Endothelial cell (in vitro differentiated cells): ENCODE measurements at places on chromosomes 12 and 14.

DNA sequence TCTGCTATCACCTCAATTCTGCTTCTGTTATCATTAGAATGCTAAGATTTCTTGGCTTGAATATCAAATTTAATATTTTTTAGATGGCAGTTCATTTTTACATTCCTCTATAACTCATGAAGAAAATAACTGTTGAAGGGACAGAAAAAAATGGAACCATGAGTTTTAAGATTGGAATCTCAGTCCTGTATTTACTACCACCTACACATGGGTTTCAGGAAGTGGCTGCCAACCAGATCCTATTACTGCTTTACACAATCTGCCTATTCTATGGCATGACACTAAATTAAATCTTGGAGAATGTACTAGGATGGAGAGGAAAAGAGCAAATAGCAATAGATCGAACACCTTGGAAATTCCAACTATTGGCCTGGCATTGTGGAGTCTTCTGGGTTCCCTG, 140.8 kb downstream of the DUSP6 start:
- no peak for DNase-seq

GRCh38 chr12:130097798-130098255, 64.4 kb upstream of the FZD10 start:
- no peak for DNase-seq

GRCh38 chr12:75389061-75389460, 1.8 kb upstream of the GLIPR1L2 start:
- no peak for DNase-seq

- peak; percentile 28 for DNase-seq
These were observed 68.3 kb downstream of the SEC23A start for GRCh38 chr14:39034481-39035296.

DNA sequence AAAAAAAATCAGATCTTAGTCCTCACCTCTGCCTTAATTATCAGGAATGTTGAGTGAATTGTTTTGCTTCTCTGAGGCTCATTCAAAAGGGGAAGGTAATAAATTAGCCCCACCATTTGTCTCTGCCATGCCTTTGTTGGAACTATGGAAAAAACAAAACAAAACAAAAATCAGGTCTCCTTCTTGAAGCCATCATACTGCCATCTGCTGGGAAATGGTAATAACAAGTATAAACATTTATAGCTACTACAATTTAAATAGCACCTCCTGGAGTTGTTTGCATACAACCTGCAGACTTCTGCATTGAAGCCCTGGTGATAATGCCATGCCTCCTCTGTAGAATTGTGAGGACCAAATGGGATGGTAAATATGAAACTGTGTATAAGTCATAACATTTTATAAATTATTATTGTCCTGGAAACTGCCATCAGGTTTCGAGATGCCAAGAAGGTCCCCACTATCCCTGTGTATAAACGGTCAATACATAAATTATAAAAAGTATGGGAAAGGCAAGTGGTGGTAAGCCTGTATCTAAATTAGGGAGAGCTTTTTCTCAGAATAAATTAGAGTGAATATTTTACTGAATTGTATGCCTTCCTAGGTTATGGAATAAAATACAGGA, 87.2 kb upstream of the FGD4 start:
- DNase-seq = peak; percentile 10

DNA sequence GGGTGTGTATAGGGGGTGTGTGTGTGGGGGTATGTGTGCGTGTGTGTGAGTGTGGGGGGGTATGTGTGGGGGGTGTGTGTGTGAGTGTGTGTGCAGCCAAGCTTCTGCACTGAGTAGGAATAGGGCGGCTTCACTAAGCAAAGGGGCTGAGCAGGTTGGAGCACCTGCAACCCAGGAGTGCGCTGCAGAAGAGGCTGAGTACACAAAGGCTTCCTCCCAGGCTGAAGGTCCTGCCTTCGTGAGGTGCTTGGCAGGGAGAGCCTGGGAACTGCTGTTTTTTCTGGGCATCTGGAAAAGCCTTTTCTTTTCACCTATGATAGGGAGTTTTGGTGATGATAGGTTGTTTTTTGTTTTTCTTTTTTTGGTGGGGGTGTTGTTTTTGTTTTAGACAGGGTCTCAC, 6.0 kb upstream of the NUDT14 start:
- no peak for DNase-seq

DNA sequence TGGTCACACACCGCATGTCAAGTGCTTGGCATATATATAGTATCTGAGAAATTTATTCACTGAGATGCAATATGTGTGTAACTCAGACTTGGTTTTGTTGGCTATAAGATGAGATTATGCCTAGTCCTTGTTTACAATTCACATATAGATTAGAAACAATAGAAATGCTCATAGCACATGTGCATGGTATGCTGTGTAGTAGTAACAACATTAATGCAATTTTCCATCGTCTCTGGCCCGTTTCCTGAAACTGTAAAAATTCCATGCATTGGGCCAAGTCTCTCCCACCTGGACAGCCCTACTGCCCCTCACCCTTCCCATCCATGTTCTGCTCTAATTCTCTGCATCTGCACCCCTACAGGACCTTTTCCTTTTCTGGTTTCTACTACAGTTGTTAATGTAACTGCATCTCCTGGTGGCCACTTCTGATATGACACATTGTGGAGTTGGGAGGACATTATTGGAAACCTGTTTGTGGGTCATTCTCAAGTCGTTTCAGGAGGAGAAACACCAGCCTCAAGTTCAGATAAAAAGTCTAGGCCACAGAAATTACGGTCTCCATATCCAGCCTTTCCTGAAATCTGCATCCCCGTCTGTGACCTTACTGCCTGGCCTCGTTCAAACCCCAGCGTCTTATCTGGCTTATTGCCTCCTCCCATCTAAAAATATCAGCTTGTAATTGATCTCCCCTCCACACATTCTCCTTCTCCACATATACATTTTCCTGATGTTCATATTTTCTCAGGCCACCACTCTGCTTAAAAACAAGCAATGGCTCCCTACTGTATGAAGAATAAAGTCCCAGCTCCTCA, 37.5 kb downstream of the EMP1 start:
- peak; percentile 67 for DNase-seq

DNA sequence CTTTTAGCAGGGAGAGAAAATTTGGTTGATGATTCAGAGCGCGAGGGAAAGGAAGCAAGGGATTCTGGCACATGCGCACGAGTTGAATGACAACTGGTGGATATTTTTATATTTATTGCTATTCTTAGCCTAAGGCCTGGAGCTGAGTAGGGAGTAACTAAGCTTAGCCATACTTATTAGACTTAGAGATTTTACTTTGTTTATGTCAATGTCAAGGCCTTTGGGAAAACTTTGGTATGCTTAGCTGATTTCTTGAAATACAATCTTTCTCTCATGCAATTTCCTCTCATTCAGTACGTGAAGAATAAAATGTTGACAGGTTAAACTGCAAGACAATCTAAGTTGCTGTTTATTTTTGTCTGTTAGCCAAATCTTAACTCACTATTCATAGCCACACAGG, 101.1 kb downstream of the CRADD start:
- DNase-seq = no peak

DNA sequence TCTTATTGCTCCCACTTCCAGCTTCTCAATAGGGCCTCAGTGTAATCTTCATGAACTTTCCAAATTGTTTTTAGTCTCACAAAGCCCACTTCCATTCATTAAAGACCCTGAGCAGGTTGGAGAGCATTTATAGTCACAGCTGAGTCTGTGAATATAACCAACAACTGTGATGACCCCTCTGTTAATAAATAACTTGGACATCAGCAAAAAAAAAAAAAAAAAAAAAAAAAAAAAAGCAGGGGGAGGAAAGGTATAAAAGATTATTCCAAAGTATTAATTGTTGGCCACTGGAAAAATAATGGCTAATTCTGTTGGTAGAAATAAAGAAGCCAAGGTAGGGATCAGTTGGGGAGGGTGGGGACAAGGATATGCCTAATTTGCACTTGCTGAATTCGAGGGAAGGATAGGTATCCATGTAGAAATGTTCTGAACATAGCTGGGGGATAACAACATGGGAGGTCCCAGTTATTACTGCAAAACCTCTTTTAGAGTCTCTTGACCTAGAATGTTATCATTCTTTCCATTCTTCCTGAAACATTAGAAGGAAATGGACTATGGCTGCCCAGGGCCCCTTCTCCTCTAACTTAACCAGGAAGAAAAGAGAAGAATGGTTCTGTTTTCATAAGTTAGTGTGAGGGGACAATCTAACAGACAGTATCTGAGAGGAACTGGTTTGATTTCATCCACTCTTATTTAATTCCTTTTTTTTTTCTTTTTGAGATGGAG, 56.5 kb downstream of the SAMD4A start:
- DNase-seq = no peak

DNA sequence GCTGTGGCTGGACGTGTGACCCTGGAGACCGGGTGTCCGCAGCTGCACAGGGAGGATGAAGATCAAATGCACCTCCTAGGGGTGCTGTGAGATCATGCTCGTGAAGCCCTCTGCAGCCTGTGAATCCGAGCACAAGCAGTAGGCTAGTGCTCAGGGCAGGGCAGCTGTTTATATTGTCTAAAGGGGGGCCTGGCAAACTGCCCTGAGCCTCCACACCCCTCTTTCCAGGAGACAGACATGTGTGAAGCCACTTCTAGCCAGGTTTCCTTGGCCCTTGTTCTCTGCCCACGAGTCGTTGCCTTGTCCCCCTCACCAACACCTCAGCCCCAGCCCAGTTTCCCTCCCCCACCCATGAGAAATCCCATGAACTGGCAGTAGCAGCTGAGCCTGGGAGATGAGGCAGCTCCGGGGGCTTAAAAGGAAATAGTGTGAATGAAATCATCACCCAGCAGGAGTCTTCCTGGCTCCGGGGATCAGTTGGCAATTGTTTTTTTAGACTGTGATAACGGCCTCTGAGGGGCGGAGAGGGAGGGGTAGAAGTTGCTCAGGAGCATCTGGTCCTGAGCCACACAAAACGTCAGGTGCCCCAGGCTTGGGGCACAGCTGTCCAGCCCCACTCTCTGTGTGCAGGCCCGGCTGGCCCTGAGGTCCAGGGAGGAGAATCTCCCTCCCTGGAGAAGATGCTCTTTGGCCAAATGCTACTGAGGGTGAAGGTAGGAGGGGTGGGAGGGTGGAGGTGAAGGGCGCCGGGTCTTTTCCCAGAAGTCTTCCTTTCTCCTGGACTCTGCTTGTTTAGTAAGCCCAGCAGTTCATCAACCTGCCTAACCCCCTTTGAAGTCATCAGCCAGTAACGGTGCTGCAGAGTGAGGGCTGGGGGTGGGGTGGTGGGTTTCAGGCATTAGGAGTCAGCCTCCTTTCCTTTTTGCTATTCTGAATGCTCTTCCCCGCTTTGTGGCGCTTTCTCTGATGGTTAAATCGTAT, 4.0 kb downstream of the FGF6 start:
- DNase-seq = no peak

DNA sequence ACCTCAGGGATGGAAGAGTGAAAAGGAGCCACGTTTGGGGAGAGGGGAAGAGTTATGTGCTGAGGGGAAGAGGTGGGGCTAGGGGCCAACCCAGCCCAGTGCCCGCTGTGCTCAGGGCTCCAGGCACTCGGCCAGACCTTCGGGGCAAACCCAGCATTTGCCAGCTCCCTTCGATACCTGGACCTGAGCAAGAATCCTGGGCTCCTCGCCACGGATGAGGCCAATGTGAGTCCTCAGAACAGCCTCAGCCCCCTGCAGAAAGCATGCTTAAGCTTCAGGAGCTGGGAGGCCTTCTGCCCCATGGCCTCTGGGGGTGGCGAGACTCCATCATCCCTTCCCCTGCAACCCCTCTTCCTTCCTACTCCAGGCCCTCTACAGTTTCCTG, 5.0 kb downstream of the CARMIL3 start:
- no peak for DNase-seq
